Umbilical cord (tissue), 2 donors: ENCODE measurements at places on chromosomes 16 and 17. TPM values are rescaled to one million over a fixed set of nuclear protein-coding genes. Genes with fewer than 3 reads are reported as not detected.
A peak's percentile ranks its signal among the peaks of the same experiment; 100 is the strongest.

SLC52A1 gene
- total RNA-seq = 1.4 TPM

HOXB13 gene
- total RNA-seq = 0.72 TPM

LRRC37A3 gene
- 38.5 TPM for total RNA-seq

CRLF3 gene
- 4.6 TPM for total RNA-seq

ALOX15B gene
- total RNA-seq = not detected

C17orf58 gene
- total RNA-seq = 0.96 TPM

GRB7 gene
- total RNA-seq = 1.7 TPM

DNA sequence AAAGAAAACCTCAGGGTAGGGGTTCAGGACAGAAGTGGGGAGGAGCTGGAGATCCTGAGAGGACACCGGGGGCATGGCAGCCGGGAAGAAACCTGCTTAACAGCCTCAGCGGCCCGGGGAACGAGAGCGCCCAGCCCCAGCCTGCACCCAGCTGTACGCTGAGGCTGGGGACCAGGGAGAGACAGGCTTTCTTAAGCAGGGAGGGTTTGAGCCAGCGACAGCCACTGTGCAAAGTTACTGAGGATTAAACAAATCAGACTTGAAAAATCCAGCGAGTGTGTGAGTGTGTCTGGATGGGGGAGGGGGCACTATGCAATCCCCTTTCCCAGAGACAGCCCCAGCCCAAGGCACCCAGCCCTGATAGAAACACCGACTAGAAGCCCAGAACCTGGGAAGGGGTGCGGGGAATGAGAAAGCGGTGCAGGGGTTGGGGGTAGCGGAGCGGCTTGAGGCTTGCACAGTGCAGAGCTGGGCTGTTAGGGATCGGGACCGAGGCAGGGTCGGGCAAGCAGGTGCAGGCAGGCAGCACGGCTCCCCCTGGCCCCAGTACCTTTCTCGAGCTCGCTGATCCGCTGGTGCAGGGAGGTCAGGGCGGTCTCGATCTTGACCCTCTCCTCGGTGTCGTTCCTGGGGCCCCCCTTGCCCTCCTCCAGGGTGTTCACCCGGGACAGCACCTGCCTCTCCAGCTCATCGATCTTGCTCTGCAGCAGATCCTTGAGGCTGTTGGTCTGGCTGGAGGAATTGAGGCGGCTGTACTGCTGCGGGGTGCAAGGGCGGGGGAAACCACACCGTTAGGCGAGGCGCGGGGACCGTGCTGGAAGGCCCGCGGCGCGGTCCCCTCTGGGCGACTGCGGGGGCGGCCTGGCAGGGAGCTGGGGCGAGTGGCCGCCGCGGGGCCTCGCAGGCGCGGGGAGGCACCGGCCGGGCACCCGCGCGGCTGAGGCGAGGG is 1.2 kb downstream of the NPTX1 start:
- no peak for DNase-seq

GRCh38 chr17:80782536-80783427 is 208.9 kb upstream of the CHMP6 start:
- DNase-seq = no peak

GRCh38 chr17:61412143-61412859 is 12.7 kb downstream of the TBX2 start:
- peak; percentile 90 for DNase-seq

DNA sequence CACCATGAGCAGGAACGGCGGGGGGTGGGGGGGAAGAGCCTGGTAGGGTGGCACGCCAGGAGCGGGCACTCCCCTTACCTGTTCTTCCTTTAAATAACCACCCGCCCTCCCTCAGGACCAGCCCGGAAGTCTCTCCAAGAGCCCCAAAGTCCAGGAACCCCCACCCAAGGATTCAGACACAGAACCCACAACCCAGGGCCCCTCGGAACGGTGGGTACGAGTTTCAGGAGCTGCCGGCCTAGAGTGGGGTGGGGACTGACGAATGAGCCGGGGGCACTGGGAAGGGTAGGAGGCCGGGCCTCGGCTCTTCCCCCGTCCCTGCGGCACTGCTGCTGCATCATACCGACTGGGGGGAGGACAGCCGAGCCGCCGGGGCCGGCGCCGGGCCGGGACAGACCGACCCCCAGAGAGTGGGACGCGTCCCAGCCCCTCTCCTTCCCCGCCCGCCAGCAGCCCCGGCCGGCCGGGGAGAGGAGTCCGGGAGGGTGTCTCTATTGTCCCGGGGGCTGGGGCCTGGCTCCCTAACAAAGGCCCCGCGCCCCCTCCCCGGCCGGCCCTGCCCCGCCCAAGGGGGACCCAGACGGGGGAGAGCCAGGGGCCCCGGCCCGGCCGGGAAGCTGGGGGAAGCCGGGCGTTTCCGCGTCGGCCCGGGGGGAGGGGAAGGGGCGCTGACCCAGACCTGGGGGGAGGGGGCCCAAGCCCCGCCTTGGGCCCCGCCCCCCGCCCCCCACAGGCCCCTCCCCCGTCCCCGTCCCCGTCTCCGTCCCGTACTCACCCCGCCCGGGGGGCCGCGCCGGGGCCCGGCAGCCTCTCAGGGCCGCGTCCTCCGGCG is 747 bp downstream of the ATXN7L3 start:
- peak; percentile 67 for DNase-seq

DNA sequence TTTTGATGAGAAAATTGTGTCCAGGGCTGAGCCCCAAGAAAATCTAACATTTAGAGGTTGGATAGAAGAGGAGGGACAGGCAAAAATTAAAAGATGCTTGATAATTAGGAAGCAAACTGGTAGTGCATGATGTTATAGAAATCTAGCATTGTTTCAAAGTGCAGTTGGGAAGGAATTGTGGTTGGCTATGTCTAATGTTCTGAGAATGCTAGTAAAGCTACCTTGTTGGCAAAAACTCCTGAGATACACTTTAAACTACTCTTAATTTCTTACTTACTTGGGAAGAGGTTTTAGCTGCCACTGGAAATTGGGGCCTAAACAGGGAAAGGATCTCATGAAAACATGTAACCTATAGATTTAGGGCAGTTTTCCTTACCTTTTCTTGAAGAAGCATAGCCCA is 48.3 kb downstream of the MAP2K4 start:
- DNase-seq = no peak

GRCh38 chr16:9904526-9904925 is 277.7 kb downstream of the GRIN2A start:
- DNase-seq = no peak

- no peak for DNase-seq
Observed at GRCh38 chr16:5393070-5393469, 295.5 kb upstream of the EEF2KMT start.

GRCh38 chr17:17535957-17536356 is 39.8 kb upstream of the RASD1 start:
- DNase-seq = peak; percentile 27

GRCh38 chr16:82439678-82440293 is 187.0 kb upstream of the CDH13 start:
- DNase-seq = no peak

GRCh38 chr16:83561876-83562275 is 245.9 kb upstream of the HSBP1 start:
- peak; percentile 3 for DNase-seq

- peak; percentile 35 for DNase-seq
Observed at GRCh38 chr17:74862108-74862901, 2.6 kb upstream of the GRIN2C start.

DNA sequence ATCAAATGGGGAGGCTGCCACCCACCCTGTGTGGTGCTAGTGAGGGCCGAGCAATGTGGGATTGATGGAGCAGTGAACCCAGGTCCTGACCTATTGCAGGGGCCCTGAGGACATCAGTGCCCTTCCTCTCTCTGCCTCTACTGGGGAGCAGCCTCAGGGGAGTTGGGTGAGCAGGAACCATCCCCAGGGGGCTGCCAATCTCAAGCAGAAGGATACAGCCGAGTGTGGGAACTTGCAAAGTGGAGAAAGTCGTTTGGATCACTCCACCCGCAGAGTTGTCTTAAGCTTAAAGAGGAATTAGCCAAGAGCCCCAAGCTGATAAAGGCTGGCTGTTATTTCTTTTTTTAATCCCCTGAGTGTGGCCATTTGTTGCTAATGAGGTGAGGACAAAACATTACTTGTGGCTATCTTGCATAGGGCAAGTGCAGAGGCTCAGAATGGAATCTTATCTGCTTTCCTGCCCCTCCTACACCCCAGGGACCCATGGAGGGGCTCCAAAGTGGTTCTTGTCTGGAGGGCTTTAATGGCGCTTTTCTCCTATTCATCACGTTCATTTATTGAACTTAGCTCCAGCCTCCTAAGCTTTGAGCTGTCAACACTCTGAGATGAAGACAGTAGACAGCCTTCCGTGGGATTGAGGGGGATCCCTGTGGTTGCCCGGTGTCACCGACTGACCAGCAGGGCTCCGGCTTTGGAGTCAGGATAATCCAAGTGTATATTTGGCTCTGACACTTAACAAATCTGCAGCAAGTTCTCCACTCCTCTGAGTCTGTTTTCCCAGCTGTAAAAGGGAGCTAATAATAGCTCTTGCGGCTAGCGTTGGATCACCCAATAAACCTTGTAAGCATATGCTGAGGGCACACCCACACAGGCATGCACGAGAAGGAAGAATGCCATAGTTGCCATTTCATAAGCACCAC is 45.1 kb downstream of the MYH11 start:
- DNase-seq = peak; percentile 95

DNA sequence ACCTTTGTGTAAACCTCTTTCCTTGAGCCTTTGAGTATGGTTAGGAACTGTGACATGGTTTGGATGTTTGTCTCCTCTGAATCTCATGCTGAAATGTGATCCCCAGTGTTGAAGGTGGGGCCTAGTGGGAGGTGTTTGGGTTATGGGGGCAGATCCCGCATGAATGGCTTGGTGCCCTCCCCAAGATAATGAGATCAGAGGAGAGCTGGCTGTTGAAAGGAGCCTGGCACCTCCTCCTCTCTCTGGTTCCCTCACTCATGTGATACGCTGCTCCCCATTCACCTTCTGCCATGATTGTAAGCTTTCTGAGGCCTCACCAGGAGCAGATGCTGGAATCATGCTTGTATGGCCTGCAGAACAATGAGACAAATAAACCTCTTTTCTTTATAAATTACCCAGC is 1110.2 kb downstream of the CDH11 start:
- DNase-seq = no peak

- no peak for DNase-seq
Observed at GRCh38 chr17:65886315-65887245, 305.4 kb downstream of the CEP112 start.

- no peak for DNase-seq
Observed at GRCh38 chr16:59635674-59636073, 901.6 kb upstream of the GOT2 start.

DNA sequence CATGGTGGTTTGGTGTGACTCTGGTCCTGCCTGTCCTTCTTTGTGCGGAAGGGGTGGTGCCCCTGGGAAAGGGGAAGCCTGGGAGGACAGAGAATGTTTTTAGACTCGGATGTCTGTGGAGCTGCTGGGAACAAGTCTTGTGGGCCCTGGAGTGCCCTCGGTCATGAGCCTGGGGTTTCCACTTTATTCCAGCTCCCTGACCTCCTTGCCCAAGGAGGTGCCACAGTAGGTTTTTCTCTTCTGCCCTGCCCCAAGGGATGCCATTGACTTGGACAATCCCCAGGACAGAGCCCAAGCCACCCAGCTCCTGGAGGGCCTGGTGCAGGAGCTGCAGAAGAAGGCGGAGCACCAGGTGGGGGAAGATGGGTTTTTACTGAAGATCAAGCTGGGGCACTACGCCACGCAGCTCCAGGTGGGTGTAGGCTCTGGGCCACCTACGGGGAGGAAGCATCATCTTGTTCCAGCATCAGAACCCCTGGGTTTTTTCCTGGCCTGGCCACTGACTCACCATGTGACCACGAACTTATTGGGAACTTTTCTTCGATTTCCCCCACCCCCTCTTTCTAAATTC is 1.4 kb downstream of the STAT5A start:
- DNase-seq = no peak

- no peak for DNase-seq
Observed at GRCh38 chr16:28207399-28207798, 4.4 kb downstream of the XPO6 start.

GRCh38 chr17:57861000-57861789 is 11.4 kb upstream of the MRPS23 start:
- DNase-seq = peak; percentile 82
